ENCODE measurements at places on chromosomes 7 and 10.

GRCh38 chr7:44974549-44974948 is 4.3 kb downstream of the MYO1G start:
- no peak for DNase-seq

DNA sequence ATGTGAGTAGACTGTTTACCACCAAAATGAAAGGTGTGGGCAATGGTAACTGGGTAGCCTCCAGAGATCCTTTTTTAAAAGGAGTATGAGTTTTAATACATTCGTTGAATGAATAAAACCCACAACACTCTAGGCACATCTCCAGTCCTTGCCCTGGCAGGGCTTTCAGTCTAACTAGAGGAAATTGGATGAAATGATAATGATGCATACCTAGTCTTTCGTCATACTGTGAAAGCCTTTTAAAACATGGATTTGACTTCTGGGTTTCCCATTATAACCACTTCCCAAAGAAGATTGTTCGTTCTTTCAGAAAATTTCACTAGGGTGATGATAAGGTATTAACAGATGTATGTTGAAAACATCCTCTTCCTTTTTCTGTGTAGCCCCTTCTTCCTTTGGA is 110.8 kb downstream of the REEP3 start:
- no peak for DNase-seq

DNA sequence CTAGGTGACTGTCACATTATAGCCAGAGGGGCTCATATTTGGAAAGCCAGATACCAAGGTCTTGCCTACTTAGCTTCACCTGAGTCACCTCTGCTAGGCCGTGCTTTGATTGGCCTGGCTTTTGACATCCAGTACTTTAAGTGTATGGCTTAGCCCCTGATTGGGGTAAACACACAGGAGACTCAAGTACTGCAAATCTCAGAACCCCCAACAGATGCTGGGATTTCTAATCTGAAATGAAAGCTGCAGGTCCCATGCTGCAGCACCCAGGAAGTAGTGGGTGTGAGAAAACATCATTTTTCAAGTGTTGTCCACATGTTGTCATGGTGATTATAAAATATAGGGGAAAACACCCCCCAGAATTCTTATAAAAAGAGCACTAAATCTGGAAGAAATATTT is 76.2 kb downstream of the WIPF3 start:
- DNase-seq, result no peak

DNA sequence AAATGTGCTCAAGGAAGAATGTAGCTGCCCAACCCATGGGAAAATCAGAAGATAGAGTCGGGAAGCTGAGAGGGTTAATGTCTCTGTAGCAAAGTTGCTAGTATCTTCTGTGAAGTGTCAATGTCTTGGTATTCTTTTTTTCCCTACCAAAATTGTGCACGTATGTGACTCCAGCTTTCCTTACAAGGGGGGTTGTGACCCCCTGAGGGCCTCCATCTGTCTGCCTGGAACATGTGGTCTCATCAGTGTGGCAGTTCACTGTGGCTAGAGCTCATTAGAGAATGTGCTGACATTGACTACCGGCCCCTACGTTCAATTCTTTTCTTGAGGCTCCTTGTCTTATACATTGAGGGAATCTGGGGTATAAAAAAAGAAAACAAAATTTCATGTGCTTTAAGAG is 725.2 kb upstream of the CELF2 start:
- no peak for DNase-seq

- DNase-seq, result no peak
Observed at GRCh38 chr7:71521506-71521905, 389.6 kb downstream of the GALNT17 start.

GRCh38 chr7:47386273-47386835 is 195.6 kb downstream of the TNS3 start:
- DNase-seq, result no peak

- no peak for DNase-seq
Observed at GRCh38 chr7:96778263-96778662, 68.6 kb upstream of the SEM1 start.

- DNase-seq, result no peak
Observed at GRCh38 chr7:28375729-28376128, 36.6 kb upstream of the CREB5 start.

- no peak for DNase-seq
Observed at GRCh38 chr10:44386546-44387052, 1.7 kb upstream of the CXCL12 start.

DNA sequence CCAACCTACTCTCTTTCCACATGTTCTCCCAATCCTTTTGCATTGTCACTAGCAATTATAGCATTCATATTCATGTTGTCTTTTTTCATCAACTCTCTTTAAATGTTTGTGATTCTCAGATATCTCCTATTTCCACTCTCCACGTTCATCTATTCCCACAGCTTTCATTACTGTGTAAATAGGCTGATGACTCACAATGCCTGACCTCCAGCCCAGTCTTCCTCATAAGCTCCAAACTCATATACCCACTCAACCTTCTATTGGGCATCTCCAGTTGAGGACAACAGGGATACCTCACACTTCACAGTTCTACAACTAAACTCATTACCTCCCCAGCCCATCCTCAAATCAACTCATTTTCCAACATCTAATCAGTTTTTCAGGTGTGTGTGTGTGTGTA is 194.1 kb downstream of the DGKI start:
- no peak for DNase-seq

- DNase-seq, result no peak
Observed at GRCh38 chr10:22473044-22473443, 127.7 kb downstream of the SPAG6 start.

- peak; percentile 35 for DNase-seq
Observed at GRCh38 chr10:8061274-8062211, 7.1 kb downstream of the GATA3 start.

GRCh38 chr10:35699848-35700486 is 57.9 kb upstream of the FZD8 start:
- no peak for DNase-seq

- DNase-seq, result no peak
Observed at GRCh38 chr7:87615197-87615596, 13.0 kb upstream of the RUNDC3B start.

- peak; percentile 75 for DNase-seq
Observed at GRCh38 chr10:118332948-118333710, 9.0 kb downstream of the FAM204A start.

GRCh38 chr10:91190388-91190870 is 30.0 kb upstream of the PCGF5 start:
- no peak for DNase-seq

DNA sequence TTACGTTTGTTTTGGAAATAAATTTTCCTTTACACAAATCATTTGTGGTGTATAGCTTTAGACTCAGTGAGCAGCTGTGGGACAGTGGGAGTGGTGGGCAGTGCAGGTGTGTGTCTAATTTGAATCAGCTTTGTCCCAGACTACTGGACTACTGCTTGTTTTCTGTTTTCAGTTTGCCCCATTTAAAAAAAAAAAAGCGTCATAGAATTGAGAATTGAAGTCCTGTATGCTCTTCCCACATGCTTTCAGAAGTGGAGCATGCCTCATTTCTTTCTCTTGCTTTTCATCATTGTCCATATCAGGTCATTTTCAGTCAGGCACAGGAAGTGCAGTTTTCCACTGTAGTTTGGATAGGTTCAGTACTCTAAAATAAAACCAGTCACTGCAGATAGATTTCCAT is 66.1 kb downstream of the SHH start:
- DNase-seq, result no peak

- no peak for DNase-seq
Observed at GRCh38 chr7:22594020-22594419, 94.0 kb upstream of the STEAP1B start.

DNA sequence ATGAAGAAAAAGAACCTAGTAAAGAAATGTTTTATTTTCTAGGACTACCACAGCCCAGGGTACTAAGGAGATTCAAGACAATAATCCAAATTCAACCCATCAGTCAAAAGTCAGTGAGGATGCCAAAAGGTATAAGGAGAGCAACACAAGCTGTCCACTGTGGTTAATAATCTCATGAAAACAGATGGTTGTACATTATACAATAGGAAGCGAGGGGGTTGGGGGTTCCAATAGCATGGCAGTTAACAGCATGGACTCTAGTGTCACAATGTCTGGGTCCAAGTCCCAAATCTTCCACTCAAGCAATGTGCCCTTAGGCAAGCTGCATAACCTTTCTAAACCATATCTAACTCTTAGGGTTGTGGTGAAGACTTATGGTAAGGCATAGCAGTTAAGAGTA is 35.1 kb downstream of the BRAF start:
- DNase-seq, result no peak

GRCh38 chr7:3585826-3586225 is 284.8 kb downstream of the SDK1 start:
- no peak for DNase-seq

DNA sequence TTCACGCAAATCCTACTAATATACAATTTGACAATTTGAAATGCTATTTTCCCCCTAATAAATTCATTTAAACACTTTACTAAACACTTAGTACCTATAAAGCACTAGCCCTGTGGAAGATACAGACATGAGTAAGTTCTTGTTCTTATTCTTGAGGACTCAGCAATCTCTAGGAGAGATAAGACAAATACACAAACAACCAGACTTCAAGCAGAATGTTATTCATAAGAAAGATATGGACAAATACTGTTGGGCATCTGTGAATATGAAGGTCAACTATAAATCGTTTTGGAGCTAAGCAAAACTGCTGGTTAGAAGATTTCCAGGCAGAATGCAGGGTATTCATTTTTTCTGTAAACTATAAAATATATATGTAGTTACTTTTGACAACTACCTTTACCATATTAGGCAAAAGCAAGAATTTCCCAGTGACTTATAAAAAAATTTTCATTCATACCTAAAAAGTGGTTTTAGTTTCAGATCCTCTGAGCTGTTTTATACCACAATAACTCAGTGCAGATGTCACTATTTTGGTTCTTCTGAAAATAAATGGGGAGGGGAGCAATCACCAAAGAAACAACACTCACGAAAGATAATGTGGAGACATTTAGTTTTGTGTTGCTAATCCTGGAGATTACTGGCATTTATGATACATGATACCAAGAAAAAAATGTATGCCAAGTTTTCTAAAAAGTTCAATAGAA is 3.8 kb downstream of the VPS41 start:
- DNase-seq, result no peak

DNA sequence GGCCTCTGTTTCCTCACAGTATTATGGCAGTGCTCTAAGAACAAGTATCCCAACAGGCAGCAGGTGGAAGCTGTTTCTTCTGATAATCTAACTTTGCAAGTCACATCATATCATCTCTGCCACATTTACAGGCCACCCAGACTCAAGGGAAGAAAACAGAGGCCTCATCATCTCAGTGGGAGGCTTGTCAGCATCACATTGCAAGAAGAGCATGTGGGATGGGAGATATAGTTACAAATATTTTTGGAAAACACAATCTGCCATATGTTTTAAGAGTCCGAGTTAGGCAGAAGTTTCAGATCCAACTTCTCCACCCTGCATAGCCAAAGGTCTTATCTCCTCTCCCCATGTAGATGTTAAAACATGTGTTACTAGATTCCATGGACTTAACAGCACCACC is 130.4 kb upstream of the PDE1C start:
- DNase-seq, result no peak

DNA sequence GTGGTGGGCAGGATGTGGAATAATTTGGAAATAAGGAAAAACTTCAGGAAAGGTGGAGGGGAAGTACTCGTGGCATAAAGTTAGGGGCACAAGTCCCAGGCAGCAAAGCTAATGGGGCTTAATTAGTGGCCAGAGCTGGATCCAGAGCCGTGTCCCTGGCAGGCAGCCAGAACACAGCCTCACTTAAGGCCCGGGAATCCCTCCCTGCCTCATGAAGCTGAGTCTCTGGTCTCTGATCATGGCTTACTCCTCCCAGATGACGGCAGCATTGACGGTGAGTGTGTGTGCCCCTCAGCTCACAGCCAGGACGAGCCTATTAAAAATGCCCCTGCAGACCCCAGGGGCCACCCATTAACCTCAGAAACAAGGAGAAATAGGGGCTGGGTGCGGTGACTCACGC is 48.2 kb upstream of the NPTX2 start:
- peak; percentile 33 for DNase-seq

DNA sequence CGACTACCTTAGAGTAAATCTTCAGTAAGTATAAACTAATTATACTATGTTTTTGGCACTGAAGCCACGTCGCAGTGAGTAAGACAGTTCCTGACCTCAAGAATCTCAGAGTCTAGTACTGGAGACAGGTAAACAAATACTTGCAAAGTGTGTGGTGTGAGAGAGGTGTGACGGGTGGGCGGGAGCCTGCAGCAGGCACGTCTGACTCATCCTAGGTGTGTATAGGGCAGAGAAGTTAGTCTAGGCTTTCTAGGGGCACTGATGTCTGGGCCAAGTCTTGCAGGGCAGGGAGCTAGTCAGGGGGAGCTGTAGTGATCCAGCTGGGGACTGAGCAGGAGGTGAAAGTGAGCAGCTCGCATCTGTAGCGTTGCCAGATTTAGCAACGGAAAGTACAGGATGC is 35.9 kb upstream of the SFTPD start:
- no peak for DNase-seq

- DNase-seq, result peak; percentile 24
Observed at GRCh38 chr10:124403548-124403947, 15.2 kb downstream of the OAT start.

GRCh38 chr10:59381687-59382086 is 19.3 kb upstream of the FAM13C start:
- no peak for DNase-seq

DNA sequence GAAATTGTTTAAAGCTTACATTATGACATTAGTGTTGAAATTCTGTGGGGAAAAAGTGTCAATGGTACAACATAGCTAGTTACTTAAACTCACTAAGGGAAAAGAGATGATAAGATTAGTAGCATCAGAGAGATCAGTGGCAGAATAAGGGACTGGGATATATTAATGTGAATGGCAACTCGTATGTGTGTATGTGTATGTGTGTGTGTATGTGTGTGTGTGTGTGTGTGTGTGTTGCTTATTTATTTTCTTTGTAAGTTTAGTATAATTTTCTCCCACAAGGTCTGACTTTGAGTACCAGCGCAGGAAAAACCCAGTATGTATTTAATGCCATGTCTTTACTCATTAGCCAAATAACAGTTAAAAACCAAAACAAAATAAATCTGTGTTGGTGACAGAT is 256.1 kb downstream of the ARHGAP21 start:
- no peak for DNase-seq

GRCh38 chr7:117870448-117871130 is 2.7 kb downstream of the CTTNBP2 start:
- no peak for DNase-seq

GRCh38 chr10:30819341-30820181 is 190.0 kb upstream of the LYZL2 start:
- no peak for DNase-seq

GRCh38 chr10:101292194-101293006 is 61.6 kb upstream of the BTRC start:
- DNase-seq, result peak; percentile 29

All from DMS79 treated with DMSO at 0.1 percent for 48 hours (cell line).